ENCODE measurements at places on chromosomes 3 and 15. TPM values are rescaled to one million over a fixed set of nuclear protein-coding genes. Genes with fewer than 3 reads are reported as not detected.

The PLA2G4B gene
- 10.7 TPM for total RNA-seq

The AMOTL2 gene
- total RNA-seq: 77.2 TPM

The DPPA2 gene
- not detected for total RNA-seq

The XIRP1 gene
- total RNA-seq: 113 TPM

The SCN11A gene
- 2.3 TPM for total RNA-seq

All from tongue (tissue), 3 donors.